ENCODE measurements at places on chromosomes 7 and 10.

- no peak for DNase-seq
These were observed 45.4 kb upstream of the LRGUK start for GRCh38 chr7:134081695-134082094.

DNA sequence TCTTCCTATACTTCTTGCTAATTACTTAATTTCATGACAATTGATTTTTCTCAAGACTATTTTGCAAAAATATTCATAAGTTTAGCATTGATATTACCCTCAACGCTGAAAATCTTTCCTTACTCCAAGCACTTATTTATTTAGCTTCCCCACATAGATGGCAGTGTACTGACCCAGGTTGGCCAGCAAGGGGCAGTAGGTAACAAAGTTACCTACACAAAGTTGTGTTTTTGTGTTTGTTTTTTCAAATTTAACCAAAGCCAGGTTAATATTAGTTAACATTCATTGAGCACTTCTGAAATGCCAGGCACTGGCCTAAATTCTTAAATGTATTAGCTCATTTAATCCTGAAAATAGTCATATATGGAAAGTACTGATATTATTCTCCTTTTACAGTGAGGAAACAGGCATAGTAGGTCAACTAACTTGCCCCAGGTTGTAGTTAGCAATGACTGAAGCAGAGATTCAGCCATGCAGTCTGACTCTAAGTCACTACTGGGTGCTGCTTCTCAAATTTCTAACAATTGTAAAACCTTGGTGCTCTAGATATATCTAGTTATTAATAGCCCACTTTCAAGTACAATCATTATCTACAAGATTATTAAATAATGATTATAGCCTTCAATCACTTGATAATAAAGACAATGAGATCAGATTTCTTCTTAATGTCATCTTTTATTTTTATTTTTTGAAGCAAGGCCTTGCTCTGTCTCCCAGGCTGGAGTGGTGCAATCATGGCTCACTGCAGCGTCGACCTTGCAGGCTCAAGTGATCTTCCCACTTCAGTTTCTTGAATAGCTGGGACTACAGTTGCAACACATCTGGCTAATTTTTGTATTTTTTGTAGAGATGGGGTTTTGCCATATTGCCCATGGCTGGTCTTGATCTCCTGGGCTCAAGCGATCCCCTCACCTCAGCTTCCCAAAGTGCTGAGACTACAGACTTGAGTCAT, 5.8 kb upstream of the GGCT start:
- no peak for DNase-seq

DNA sequence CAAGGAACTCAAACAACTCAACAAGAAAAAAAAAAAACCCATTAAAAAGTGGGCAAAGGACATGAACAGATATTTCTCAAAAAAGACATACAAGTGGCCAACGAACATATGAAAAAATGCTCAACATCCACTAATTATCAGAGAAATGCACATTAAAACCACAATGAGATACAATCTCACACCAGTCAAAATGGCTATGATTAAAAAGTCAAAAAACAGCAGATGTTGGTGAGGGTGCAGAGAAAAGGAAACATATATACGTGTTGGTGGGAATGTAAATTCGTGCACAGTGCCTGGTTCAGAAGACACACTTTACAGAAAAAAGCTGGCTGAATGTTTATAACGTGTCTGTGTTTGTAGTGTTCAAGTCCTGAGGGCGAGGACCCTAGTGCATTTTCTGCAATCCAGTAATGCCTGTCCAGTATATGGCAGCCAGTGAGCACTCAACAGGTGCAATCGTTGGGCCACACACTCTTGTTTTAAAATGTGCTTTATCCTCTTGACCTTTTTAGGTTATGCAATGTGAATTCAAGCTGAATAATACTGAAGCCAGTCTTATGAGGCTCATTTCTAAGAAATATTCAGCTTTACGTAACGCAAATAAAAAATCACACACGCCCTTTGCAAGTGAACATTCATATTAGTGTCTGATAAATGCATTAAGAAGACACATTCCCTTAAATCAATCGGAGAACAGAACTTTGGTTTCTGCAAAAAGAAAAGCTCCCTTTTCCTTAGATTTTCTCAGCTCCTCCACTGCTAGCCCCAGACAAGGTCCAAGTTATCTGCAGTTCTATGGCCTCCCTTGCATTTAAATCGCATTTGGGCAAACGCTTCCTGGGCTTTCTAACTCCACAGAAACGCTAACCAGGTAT, 813 bp upstream of the MTURN start:
- DNase-seq, result no peak

- no peak for DNase-seq
These were observed 74.4 kb downstream of the ST8SIA6 start for GRCh38 chr10:17380016-17380415.

DNA sequence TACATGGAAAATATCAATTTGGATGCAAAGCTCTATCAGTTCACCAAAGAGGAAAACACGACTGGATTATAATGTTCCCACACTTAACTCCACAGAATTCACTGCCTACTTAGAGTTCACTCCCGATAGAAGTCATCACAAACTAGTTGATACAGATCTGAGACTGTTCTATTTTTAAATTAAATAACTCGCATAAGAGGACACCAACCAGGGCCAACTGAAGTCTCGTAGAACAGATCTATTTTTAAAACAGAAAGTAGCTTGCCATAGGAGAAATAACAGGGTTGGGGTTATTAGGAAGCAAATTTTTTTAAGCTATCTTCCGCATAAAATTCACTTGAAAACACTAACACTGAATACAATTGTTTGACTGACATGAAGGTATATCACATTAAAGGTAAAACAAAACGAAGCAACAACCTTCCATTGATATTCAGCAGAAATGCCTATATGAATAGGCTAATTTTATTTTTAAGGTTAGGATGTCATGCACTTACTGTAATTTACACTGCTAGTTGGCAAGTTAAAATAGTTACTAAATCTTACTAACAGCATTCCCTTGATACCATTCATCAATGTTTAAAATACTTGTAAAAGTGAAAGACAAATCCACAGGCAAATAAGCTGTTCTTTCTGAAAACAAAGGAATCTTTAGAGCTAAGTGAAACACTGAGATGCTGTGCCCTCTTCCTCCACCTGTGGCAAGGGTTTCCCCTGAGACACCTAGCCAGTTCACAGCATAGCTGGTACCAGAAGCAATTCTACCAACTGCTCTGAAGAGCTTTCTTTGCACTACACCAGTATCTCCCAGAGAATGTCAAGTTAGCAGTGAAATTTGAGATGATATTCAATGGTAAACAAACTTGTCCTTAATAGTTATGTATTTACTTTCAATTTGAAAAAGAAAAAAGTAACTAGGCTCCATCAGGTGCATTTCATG, 186.7 kb upstream of the ANK3 start:
- DNase-seq, result no peak

DNA sequence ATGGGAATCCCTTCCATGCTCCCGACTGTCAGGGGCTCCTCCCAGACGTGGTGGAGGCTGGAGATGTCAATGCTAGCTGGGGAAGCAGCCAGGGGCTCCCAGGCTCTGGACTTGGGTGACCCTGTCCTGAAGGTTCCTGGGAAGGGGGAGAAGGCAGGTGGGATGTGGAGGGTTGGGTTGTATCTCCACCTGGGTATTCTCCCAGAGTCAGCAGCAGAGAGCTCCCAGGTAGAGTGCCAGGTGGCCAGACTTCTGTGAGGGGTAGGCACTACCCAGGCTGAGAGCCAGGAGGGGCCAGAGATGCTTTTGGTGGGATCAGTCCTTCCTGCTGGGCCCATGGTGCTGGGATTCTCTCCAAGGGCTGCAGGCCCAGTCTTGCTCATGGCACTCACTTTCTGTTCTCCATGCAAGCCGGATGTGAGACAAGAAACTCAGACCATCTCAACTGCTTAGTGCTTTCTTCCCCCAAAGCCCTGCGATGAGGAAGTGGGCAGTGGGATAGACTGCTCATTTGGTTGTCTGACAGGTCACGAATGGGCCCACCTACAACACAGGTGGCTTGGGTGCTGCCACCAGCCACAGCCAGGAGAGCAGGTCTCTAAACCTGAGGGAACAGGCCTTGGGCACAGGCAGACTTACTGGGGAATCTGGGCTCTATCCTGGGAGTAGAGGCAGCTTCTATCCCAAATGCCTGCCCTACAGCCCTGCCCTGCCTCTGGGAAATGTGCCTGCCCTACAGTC, 52.5 kb upstream of the CAMK2B start:
- no peak for DNase-seq

DNA sequence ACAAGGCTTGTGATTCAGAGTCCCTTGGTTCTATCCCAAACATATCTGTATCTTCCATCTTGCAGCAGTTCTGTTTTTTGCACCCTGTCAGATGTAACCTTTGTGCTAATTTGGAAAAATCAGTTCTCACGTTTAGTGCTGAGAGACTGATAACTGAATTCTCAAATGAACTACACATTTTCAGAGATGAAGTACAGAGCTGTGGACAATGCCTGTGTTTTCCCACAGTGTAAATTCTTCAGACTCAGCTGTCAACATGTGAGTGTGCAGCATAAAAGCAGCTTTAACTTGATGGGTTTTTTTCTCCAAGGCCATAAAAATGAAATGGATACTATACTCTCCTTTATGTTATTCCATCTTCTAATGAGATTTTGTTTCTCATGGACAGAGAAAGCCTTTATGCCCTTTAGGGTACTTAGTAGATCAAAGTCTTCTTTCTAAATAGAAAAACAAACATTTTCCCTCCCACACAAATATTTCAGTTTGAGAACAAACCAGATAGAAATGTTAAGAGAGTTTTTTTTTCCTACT, 150.9 kb downstream of the SEMA3A start:
- no peak for DNase-seq

DNA sequence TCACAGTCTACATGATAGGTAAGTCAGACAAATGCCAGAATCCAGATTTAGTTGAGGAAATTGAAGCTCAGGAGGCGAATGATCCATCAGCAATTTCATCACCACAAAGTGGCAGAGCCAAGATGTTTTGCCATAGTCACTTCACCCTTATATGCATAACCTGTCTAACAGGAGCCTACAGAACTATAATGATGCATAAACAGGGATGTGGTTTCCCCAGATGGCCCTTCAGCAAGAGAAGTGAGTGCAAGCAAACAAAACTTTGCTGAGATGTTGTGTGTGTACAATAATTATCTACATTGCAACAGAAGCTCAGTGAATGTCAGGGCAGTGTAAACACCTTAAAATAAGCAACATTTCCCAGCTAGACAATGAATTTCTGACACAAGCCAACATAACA, 28.6 kb downstream of the PON3 start:
- DNase-seq, result no peak

DNA sequence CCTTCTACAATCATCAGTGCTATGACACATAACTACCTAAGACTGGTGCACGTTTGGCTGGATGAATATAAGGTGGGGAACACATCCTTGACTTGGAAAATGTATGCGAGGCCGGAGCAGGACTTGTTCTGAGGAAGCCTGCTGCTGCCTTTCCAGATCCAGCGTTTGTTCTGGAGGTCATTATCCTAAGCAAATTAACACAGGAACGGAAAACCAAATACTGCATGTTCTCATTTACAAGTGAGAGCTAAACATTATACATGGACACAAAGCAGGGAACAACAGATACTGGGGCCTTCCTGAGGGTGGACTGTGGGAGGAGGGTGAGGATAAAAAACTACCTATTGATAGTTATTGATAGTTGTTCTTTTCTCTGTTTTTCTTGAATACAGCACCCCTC, 10.8 kb upstream of the GALNT11 start:
- DNase-seq, result no peak

GRCh38 chr10:75432763-75433162, 1.3 kb downstream of the LRMDA start:
- DNase-seq, result no peak

DNA sequence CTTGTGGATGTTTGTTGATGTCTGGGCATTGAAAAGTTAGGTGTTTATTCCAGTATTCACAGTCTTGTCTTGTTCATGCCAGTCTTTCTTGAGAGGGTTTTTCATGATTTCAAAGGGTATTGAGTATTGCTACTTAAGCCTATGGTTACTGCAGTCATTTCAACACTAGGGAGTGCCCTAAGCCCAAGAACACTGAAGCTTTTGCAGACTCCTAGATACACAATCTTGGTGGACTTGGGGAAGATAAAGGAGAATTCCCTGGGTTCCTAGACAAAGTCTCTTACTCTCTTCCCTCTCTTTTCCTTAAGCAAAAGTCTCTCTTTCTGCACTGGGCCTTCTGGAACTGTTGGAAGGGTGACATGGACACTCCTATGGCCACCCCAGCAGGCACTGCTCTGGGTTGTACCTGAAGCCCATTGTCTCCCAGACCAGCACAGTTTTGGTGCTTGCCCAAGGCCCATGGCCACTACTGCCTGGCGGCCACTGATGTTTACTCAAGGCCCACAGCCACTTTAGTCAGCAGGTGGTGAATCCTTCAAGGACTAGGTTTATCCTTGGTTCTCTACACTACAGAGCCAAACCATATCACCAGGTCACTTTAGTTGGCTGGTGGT, 24.9 kb downstream of the SAMD9 start:
- DNase-seq, result no peak

DNA sequence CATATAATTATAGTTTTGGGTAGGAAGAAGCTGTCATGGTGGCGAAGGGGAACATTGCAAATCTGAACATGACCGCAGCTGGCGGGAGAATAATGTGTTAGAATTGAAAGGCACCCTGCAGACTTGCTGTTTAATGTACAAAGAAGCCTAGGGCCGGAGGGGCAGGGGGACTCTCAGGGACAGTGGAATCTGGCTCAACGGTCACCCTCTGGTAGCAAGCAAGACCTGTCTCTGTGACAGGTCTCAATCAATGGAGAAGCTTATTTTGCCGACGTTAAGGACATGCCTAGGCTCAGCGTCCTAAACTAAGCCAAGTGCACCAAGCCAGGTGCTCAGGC, 177.3 kb downstream of the NSUN6 start:
- DNase-seq, result no peak

DNA sequence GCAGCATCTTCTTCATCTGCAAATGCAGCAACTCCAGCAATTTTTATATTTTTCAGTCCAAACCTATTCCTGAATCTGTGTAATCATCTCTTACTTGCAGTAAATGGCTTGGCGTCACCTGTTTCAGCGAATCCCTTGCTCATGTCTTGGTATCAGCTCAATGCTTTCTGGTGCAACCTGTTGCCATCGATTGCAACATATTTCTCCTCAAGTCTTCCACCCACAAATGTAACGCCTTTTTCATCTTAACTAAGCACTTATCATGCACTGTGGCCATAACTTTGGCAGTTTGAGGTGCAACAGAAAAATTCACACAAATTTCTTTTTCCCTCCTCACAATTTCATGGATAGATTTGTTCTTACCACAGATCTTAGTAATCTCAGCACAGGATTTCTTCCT, 168.3 kb downstream of the HERPUD2 start:
- no peak for DNase-seq

DNA sequence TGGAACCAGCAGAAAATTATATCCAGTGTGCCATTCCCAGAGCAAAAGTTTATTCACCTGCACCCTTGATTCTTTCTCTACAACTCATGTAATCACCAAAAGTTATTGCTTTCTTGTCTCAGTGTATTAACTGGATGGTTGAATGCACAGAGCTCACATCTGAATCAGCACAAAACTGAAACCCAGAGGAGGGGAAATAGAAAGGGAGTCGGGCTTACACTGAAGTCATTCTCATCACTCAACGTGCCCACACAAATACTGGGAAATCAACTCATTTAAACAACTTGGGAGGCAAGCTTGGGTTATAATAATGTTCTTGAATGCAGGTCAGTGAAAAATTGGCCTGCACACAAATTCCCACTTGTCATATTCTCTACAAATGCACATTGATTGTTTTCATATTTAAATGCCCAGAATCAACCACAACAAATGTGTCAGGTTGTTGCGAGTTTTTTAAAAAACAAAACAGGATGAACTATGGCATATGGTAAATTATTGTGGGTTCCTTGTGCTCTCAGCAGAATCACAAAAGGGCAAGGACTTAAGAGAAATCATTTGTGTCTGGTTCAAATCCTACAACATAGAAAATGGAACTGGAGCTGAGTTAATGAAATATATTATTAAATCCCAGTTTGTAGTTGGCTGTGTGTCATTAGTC, 125.9 kb upstream of the NOBOX start:
- DNase-seq, result no peak

Data from NCI-H524 treated with DMSO at 0.1 percent for 48 hours (cell line).